ENCODE measurements at places on chromosomes 2 and 18.
A peak's percentile ranks its signal among the peaks of the same experiment; 100 is the strongest.

DNA sequence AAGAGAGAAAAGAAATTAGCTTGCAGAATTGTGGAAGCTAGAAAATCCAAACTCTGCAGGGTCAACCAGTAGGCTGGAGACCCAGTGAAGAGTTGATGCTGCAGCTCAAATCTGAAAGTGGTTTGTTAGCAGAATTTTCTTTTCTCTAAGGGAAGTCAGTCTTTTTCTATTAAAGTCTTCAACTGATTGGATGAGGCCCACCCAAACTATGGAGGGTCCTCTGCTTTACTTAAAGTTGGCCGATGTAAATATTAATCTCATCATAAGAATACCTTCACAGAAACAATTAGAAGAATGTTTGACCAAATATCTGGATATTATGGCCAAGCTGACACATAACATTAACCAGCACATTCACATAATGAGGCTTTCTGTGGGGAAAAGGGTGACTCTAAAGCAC, 73.7 kb downstream of the FTCDNL1 start:
- DNase-seq, result no peak

- DNase-seq, result no peak
Observed at GRCh38 chr2:196268025-196268424, 96.6 kb upstream of the STK17B start.

GRCh38 chr2:70121627-70122372, 34.5 kb downstream of the PCBP1 start:
- DNase-seq, result no peak

DNA sequence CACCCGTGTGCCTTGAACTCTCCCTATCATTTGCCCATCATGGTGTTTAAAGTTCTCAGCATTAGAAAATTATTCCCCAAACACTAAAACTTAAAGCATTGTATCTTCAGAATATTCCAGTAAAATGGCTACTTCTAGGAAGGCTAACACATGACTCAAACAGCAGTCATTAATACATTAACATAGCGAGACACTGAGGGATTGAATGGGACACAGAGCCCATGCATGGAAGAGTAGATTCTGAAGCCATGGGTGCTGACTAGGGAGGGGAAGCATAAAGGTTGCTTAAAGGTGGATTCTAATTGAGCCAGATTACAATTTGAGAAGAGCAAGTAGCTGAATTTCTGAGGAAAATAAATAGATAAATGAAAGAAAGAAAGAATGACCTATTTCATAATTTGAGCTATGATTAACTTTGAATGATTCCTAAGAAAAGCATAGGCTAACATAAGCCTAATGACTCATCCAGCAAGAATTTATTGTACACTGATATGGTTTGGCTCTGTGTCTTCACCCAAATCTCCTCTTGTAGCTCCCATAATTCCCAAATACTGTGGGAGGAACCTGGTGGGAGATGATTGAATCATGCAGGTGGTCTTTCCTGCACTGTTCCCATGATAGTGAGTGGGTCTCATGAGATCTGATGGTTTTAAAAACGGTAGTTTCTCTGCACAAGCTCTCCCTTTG, 79.8 kb upstream of the PIK3C3 start:
- no peak for DNase-seq

- DNase-seq, result no peak
Observed at GRCh38 chr2:202944408-202944807, 32.3 kb downstream of the CARF start.

DNA sequence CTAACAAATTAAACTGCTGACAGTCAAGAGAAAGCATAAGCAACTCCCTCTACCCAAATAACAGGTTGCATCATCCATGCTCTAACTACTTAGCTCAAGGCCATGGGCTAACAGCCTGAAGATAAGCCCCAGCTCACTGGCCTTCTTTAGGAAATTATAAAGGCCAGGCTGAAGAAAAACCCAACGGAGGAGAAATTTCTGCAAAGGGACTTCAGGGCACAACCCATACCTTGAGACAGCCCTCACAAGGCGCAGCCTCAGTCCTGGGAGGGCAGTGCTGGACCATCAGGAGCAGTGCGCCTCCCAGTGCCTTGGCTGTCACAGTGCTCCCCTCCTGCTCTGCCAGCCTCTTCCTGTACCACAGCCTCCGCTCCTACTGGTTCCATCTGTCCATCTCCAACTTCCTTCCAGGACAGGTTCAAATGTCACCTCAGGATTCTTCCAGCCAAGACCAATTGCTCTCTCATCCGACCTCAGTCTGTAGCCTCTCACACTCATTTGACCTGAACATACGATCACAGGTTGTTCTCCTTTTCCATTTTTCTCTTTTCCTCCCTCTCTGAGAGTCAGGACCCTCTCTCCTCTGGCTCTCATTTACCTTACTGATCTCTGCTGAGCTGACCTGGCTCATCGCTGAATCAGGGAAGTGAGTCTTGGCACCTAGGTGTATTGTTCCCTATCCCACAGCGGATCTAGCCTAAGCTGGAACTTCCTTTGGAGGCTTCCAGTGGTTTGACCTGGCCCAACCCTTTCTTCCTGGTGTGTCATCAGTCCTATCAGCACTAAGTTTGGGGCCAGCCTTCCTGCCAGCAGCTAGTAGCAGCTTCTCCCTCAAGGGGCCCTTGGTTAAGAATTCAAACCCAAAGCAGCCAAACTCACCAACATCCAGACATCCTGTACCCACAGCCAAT, 1.9 kb downstream of the MCFD2 start:
- peak; percentile 35 for DNase-seq

GRCh38 chr18:35343488-35343935, 708 bp downstream of the ZNF24 start:
- DNase-seq, result no peak

DNA sequence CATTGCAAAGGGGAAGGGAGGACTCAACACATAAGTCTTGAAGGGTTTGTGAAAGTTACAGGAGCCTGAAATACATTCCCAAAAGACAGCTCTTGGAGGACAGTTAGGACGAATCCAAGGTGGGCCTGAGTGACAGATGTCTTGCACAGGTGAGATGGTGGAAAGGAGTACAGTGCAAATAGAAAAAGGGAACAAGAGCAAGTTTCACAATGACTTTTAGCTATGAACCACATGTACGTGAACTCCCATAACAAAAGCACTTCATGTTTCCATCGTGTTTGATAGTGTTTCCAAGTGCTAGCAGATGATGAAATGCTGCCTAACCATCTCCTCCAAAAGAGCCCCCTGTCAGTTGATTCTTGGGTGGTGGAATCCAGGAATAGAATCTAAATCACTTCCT, 1.8 kb downstream of the IL18RAP start:
- no peak for DNase-seq

DNA sequence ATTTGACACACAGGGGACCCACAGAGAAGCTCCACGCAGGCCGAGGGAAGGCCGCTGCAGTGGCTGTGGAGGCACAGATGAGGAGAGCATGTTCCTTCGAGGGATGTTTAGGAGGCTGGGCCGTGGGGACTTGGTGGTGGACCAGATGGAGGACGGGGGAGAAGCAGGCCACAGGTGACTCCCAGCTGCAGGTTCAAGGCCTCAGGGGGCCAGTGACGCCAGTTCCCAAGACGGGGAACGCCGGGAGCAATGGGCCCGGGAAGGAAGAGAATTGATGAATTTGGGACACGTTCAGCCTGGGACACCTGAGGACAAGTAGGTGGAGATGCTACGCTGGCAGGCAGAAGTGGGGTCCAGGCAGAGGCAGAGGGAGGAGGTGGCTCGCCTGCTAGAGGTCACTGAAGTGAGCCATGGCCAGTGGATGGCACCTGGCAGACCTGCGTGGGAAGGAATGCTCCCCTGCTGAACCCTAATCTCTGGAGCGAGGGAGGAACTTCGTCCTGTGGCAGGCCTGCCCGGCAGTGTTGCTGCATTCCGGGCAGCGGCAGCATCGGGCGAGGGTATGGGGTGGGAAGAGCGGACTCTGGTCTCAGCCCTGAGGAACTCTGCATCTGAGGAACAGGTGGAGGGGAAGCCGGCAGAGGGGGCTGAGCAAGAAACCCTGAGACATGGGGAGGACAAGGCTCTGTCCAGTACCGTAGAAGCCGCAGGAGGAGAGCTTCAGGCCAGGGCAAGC, 25.2 kb upstream of the HPCAL1 start:
- DNase-seq, result no peak

- DNase-seq, result no peak
Observed at GRCh38 chr18:5107988-5108387, 89.1 kb downstream of the AKAIN1 start.

DNA sequence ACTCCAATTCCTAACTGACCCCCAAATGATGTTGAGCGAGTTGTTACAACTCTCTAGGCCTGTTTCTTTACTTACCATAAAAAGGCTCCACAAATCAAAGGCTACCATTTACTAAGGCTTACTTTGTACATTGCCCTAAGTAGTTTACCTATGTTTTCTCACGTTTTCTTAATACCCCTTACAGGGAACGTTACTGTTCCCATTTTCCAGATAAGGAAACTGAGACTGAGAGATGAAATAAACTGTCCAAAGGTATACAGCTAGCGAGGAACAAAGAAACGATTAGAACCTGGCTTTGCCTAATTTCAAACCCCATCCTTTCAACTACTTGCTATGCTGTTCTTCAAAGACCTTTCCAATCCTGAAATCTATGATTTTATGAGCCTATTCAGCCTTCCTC, 74.8 kb upstream of the SPTBN1 start:
- no peak for DNase-seq

- no peak for DNase-seq
Observed at GRCh38 chr2:231174211-231174651, 24.2 kb upstream of the ARMC9 start.

DNA sequence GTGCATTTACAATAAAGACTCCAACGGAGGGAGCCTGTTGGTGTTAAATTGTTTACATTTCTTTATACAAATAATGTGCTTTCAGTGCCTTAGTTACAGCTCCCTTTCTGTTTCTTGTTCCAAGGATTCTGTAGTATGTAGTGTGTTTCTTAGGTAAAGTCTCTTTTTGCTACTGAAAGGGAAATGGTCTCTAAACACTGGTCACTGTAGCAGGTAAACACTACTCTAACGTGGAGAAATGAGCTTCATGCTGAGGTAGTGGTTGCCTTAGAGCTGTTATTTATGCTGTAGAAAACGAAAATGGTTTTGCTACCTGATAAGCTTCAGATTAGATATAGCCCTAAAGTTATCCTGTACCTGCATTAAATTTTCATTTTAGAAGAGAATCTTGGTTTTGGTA, 163.6 kb downstream of the CAPN13 start:
- DNase-seq, result no peak

- DNase-seq, result no peak
Observed at GRCh38 chr2:52395912-52396311, 1364.0 kb upstream of the NRXN1 start.

DNA sequence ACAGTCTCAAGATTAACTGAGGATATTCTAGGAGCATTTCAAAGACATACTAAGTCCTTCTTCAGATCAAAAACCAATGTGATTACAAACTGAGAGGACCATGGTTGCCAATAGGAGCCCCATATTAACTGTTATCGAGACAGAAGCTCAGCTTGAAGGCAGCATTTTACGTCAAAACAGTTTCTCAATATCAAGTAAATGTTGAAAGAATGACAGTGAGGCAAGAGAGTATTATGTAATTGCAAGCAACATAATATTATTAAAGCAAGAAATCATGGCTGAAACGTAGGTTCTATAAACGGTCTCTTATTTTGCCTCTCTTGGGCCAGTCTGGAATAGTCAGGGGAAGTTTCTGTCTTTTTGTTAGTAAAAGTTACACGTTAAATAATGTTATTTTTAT, 22.9 kb downstream of the RIT2 start:
- DNase-seq, result no peak

GRCh38 chr18:37742436-37742835, 176.8 kb upstream of the CELF4 start:
- no peak for DNase-seq

Measured in breast epithelium (tissue), 4 donors.